T-helper 9 cell (primary cell): ENCODE measurements at places on chromosomes 3 and 15.

DNA sequence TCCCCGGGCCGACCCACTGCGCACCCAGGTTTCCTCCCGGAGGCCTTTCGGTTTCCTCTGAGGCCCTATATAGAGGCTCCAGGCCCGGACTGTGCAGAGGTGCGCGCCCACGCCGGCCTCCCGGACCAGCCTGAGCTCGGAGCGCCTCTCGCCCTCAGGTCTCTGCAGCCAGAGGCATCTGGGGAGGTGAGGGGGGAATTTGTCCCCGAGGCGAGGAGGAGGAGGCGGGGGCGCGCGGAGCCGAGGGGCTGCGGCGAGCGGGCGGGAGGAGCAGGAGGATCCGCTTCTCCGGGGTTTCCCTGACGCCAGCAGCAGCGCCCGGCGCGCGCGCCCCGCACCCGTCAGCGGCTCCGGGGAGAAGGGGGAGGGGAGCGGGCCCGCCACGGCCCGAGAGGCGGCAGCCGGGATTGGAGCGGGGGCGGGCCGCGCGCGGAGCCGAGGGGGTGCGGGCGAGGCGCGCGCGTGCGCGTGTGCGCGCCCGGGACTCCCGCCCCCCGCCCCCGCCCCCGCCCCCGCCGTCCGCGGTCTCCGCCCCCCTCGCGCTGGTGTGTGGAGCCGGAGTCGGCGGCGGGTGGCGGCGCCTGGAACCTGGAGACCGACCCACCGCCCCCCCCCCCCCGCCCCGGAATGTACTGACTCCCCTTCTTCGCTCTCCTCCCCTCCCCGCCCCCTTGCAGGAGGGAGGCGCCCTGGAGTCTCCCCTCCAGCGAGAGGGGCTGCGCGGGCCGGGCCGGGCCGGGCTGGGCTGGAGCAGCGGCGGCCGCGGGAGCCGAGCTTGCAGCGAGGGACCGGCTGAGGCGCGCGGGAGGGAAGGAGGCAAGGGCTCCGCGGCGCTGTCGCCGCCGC lies at the start of gene NEO1:
Gene NEO1 (plus strand): TSS at position 657 of the 846 bp plus-strand sequence. CDS start 213 bp downstream, outside the sequence.
- peak; percentile 75 for DNase-seq

DNA sequence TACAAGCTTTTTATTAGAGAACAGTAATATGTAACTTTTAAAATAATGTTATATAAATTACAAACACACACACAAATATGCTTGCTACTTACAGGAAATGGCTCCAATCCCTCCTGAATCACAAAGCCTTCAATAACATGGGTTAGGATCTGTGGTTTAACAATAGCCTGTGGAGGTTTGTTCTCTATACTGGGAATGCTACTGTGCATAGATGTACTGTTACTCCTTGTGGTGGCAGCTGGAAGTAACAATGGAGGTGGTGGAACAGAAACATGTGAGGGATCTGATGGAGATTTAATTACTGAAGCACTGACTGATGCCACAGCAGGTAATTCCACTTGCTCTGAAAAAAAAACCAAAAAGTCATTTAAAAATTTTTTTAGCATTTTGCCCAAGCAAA lies 64.4 kb downstream of the PHC3 start:
- DNase-seq: no peak

DNA sequence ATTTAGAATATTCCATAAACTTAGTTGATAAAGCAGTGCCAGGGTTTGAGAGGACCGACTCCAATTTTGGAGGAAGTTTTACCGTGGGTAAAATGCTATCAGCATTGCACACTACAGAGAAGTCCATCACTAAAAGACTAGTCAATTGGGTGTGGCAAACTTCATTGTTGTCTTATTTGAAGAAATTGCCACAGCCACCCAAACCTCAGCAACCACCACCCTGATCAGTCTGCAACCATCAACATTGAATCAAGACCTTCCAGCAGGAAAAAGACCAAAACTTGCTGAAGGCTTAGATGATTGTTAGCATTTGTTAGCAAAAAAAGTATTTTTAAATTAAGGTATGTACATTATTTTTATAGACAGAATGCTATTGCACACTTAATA lies 60.5 kb downstream of the KLF13 start:
- DNase-seq: no peak

DNA sequence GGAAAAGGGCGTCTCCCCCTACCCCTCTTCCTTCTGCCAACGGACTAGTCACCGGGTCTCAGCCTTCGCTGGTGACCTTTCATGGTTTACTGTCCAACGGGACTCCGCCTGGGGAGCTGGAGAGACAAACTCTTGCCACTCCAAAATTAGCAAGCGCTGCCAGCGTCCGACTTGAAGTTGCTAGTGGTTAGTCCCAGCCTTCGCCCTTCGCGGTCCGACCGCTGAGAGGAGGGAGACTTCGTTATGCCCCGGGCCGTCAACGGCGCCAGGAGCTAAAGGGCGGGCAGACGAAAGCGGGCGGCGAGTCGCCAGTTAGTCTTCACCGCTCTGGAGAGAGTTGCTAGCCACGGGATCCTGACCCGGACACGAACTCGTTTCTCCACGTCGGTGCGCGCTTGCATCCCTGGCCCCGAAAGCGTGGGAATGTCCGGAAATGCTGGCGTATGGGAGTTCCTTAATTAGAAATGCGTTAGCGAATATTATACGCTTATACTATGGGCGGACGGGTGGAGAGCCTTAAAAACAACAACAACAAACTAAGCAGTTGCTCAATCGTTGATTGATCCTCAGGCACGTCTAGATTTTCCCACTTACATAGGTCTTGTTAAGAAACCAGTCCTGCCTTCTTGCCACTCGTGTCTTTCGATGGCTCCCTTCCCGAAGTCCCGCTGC lies 716 bp downstream of the SMC4 start:
- DNase-seq: peak; percentile 16

GRCh38 chr3:63949005-63949404 lies 36.8 kb upstream of the SCAANT1 start:
- no peak for DNase-seq

GRCh38 chr15:80660119-80660518 lies 35.0 kb upstream of the ABHD17C start:
- no peak for DNase-seq
